ENCODE measurements at places on chromosomes 5 and 9.

DNA sequence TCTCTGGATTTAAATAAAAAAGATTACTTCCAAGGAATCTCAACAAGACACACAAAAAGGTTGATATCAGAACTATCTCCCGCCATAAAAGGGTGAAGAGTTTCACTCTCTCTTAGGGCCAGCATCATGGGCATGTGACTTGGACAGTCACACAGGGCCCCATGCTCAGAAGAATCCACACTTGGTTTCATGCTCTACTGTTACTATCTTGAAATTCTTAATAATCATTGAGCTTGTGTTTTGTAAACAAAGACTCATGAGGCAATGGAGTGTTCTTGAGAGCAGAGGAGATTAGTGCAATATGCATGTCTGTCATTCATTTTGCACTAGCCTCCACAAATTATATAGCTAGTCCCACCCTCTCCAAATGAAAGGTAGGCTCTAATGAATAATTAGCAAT lies 58.4 kb downstream of the HMHB1 start:
- no peak for DNase-seq

DNA sequence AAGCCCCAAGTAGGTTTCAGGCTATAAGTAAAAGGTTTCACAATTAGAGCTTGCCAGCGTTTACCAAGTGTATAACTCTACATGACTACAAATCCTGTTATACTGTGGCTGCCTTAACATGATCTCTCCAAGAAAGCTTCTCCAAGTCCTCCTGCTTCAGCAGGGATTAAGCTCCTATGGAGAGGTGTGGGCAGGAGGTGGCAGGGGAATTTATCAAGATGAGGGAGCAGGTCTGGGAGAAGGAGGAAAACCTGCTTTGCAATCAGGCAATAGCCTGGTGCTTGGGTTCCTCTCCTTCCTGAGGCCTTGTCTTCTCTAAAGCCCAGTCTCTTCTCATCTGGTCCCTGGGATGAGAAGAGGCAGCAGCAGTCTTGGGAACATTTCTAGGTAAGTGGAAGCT lies 135.2 kb downstream of the TSSK1B start:
- DNase-seq = no peak

- peak; percentile 9 for DNase-seq
Measured at GRCh38 chr9:132748450-132748849, 78.2 kb downstream of the GTF3C4 start.

GRCh38 chr5:158801893-158802292 lies 297.8 kb downstream of the EBF1 start:
- DNase-seq = no peak

GRCh38 chr9:96023486-96023885 lies 148.0 kb downstream of the ERCC6L2 start:
- no peak for DNase-seq

DNA sequence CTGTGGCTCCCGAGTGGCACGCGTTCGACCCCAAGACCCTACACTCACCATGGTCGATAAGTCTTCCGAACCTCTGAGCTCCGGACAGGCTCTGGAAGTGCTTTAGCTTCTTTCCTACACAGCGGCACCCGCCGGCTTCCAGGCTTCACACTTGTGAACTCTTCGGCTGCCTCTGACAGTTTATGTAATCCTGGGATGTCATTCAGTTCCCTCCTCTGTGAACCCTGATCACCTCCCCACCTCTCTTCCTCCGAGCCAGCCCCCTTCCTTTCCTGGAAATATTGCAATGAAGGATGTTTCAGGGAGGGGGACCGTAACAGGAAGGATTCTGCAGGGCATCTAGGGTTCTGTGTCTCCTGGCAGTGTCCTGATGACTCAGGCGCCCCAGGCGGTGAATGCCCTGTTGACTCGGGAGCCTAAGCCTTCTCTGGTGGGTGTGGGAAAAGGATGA lies at the start of gene CD14:
Gene CD14, minus strand, starts transcription at position 155 of the 451 bp plus-strand sequence. Its CDS starts 104 bp downstream, at position 51.
- peak; percentile 86 for DNase-seq

DNA sequence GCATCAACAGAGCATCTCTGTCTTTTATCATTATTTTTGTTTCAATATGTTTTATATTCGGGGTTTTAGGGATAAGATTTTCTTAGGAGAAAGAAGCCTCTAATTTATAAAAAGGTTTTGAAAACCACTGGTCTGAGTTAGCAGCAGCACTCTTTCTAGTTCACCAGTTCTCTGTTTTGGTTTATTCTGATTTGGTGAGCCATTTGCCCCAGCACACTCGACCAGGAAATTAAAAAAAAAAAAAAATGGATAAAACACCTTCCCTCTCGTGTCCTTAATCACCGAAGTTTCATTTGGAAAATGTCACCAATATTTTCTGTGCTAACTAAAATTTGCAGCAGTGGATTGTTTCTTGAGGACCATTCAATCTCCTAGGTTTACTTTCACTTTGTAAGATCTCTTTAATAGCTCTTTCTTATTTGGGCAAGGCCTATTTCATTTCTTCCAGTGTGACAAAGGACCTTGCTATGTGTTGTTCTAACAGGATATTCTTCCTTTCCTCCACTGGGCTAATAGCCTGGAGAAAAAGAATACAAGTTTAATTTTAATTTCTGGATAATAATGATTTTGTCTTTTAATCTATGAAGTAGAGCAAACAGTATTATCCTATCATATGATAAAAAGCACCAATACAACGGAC lies 57.8 kb upstream of the ANXA1 start:
- peak; percentile 22 for DNase-seq

- DNase-seq = no peak
Measured at GRCh38 chr9:138051586-138052321, 174.2 kb downstream of the CACNA1B start.

- no peak for DNase-seq
Measured at GRCh38 chr9:6545017-6545691, 100.4 kb downstream of the GLDC start.

DNA sequence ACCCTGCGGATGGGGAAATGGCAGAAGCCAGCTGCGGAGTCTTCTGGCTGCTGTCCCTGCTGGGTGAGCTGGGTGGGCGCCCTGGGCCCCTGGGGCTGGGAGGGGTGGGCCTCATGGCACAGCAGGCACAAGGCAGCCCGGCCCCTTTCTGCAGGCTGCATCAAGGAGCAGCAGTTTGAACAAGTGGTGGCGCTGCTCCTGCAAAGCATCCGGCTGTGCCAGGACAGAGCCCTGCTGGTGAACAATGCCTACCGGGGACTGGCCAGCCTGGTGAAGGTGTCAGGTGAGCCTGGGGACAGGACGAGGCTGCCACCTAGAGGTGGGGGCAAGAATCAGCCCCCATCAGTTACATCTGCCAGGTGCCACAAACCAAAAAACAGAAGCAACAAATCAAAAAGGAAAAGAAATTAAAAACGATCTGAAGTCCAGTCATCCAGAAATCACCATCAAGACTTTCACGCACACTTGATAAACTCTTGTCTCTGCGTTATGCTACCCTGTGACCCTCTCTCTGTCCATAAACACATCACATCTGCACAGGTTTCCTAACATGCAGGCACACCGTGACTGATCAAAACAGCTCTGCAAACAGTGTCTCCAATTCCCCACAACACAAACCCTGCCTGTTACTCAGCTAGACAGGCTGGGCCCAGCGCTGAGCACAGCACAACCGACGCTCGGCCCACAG lies 13.9 kb downstream of the REXO4 start:
- no peak for DNase-seq

DNA sequence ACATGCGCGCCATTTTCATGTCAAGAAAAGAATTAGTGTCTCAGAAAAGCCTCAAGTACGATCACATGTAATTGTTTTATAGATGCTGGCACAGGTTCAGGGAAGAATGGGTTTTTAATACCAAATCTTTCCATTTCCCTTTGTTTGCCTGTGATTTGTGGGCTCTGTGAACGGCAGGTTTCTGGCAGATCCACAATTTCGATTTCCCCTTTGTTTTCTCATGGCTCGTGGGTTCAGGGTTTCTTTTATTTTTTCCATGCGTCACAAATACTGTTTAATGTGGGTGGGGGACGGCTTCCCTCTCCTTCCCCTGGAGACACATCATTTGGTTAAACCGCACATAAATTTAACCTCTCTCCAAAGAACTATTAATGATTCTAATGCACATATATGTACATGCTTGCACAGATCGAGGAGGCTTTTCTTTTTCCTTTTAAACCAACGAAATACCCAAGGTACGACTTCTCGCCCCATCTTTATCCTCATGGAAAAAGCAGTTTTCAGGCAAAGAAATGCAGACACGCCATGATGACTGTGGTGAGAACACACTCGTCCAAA lies 195.9 kb downstream of the SLIT3 start:
- DNase-seq = no peak

DNA sequence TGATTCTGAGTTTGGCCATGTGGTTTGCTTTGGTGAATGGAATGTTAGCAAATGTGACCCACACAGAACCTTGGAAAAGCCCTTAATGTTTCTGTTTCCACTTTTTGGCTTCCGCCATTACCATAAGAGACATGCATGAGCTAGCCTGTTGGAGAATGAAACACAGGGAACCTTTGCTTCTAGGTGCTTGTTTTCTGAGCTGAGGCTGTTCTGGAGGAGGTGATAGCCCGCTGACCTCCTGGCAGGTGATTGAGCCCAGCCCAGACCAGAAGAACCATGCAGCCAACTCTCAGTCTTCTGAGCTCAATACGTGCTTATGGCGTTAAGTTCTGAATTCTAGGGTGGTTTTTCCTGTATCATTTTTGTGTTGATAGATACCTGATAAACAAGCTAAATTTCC lies 148.6 kb upstream of the KLF9 start:
- no peak for DNase-seq

DNA sequence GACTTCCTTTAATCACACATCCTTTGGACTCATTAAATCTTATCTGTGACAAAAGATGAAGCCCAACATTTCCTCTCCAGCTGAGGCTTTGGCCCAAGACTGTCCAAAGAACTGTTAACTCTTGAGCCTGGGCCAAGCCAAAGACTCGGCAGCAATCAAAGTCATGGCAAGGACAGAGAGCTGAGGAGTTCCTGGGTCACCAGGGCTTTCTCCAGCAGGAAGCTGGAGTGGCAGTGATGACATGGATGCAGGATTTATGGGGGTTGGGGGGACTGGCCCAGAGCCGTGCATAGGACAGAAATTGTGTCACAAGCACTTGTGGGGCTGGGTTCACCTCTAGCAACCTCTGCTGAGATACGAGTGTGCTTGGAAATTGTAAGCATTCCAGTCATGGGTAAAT lies 440.3 kb downstream of the PLK2 start:
- no peak for DNase-seq

DNA sequence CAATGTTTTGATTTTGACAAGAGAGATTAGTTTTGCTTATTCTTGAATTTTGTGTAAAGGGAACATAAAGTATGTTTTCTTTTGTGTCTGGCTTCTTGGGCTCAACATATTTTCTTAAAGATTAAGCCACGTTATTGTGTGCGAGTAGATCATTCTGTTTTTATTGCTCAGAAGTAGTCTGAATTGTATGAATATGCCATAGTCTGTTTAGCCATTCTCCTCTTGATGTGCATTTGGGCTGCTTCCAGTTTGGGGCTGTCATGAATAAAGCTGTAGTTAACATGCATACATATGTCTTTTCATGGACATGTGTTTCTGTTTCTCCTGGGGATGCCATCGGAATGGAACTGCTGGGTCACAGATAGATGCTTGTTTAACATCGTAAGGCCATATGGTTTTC lies 198.9 kb downstream of the FANCC start:
- no peak for DNase-seq

GRCh38 chr9:96661711-96662110 lies 6.6 kb upstream of the PRXL2C start:
- peak; percentile 55 for DNase-seq

DNA sequence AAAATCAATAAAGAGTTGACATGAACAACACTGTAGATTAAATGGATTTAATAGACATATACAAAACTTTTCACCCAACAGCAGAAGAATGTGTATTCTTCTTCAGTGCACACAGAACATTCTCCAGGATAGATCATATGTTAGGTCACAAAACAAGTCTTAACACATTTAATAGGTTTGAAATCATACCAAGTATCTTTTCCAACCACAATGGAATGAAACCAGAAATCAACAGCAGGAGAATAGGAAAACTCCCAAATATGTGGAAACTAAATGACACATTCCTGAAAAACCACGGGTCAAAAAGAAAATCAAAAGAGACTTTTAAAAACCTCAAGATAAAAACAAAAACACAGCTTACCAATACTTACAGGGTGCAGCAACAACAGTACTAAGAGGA lies 790.1 kb upstream of the ZNF608 start:
- peak; percentile 55 for DNase-seq

DNA sequence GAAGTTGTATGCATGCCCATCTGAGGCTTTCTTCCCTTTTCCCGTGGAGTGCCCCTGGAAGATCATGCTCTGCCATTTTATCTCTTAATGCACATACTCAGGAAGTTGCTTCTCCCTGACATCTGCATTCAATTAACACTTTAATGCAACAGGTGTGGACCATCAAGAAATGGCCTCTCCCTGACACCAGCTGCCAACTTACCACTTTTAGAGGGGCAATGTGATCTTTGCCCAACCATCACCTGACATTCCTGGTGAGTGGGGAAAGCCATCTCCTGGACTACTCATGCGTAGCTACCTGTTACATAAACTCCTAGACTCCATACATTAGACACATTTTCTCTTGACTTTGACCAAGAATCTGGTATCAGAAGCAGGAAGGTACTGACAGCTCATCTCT lies 1450.4 kb upstream of the CDH9 start:
- DNase-seq = no peak

DNA sequence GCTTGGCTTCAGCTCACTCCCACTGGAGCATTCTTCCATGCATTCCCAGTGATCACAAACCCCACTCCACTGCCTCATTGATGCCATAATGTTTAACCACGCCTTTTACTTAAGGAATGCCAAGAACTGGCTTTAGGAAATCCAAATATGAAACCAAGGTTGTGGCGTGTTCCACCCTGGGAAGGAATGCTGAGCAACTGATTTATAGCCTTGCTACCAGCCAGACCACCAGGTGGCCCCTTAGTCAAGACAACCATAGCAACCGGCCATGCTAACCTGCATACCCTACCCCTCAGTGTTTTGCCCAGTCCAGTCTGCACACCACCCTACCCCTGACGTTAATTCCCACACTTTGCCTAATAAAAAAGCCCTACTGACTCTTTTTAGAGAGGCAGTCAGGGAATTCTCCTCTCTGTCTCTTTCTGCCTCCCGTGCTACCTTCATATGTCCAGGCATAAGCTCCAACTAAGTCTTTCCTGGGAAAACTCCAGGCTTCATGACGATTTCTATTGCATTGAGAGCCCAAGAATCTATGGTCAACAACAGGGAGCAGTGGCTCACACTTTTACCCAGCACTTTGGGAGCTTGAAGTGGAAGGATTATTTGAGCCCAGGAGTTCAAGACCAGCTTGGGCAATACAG lies 27.0 kb upstream of the PRRC2B start:
- peak; percentile 62 for DNase-seq

Data from EL (cell line).